ENCODE measurements at places on chromosomes 16 and 17. TPM values are rescaled to one million over a fixed set of nuclear protein-coding genes. Genes with fewer than 3 reads are reported as not detected.
A peak's percentile ranks its signal among the peaks of the same experiment; 100 is the strongest.

DNA sequence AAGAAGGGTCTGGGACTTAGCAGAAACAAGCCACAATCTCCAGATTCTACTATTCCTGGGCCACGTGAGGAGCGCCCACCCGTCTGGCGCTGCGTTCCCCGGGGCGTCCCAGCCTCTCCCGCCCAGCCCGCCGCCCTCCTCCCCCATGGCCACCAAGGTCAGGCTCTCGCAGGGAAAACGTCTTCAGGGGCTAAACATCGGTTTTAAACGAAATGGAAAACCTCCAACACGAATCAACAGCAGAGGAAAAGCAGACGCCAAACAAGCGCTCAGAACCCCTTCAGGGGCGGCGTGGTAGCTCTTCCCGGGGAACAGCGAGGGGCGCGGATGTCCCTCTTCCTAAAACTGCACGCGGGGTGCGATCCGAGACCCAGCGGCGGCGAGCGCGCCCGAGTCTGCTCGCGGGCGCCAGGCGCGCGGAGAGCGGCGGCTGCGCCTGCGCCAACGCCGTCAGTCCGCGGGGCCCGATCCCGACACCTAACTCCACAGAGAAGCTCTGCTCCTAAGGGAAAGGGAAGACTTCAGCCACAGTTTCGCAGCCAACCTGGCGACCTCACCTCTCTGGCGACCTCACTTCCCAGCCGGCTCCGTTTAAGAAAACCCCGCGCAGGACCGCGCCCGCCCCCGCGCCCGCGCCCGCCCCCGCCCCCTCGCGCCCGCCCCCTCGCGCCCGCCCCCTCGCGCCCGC lies 505 bp upstream of the COG1 start:
- DNase-seq: peak; percentile 64

DNA sequence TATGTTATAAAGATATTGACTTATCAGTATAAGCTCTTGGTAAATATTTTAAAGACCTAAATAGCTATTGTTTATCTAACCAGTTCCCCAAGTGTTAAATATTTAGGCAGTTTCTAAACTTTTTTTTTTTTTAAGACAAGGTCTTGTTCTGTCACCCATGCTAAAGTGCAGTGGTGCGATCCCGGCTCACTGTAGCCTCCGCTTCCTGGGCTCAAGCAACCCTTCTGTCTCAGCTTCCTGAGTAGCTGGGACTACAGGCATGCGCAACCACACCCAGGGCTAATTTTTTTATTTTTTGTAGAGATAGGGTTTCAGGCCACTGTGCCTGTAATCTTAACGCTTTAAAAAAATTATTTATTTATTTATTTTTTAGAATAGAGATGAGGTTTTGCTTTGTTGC lies 43.5 kb downstream of the SNX29 start:
- DNase-seq: no peak

- DNase-seq: no peak
These were observed 45.6 kb downstream of the ERN1 start for GRCh38 chr17:64084086-64084939.

DNA sequence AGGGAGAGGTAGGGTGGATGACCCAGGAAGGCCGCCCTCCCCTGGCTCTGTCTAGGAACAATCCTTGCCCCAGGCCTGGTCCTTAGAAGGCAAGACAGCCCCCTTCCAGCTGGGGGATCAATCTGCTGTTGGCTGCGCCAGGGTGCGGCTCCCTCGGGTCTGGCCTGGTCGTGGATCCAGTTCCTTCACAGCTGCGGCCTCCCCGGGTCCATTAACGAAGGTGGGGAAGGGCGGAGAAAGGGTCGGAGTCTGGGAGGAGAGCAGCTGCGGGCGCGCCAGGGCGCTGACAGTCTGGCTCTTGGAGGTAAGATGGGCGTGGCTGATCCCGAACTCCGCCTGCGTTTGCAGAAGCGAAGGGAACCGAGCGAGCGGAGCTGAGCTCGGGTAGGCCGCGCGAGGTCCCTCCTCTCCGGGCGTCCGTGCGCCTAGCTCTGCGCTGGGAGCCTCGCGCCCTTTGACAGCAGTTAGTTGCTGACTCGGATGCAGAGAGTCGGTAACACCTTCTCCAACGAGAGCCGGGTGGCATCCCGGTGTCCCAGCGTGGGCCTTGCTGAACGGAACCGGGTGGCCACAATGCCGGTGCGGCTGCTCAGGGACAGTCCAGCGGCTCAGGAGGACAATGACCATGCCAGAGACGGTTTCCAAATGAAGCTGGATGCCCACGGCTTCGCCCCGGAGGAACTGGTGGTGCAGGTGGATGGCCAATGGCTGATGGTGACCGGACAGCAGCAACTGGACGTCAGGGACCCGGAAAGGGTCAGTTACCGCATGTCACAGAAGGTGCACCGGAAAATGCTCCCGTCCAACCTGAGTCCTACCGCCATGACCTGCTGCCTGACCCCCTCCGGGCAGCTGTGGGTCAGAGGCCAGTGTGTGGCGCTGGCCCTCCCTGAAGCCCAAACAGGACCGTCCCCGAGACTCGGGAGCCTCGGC lies at the start of gene HSPB9:
HSPB9 (plus strand) TSS at position 434 of the 933 bp plus-strand sequence; CDS start at position 481, 47 bp downstream.
- no peak for DNase-seq

- DNase-seq: no peak
These were observed 9.9 kb downstream of the FMNL1 start for GRCh38 chr17:45231481-45232116.

The FN3KRP gene
- 43.7 TPM for total RNA-seq

The TRPV3 gene
- 0.51 TPM for total RNA-seq
